ENCODE measurements at places on chromosomes 13 and 19.

DNA sequence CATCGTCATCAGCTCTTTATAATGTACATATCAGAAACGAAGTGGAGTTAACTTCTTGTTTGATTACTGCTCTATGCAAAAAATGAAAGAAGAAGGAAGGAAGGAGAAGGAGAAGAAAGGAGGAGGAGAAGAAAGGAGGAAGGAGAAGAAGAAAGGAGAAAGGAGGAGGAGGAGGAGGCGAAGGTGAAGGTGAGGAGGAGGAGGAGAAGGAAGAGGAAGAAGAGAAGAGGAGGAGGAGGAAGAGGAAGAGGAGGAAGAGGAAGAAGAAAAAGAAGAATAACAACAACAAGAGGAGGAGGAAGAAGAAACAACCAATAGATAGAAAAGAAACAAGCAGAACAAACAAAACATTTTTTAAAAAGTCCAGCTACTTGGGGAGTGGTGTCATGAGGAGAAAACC lies 13.1 kb downstream of the NUFIP1 start:
- no peak overlapping the region for H3K27ac ChIP-seq
- no peaks in the 10 kb centered on the region for H3K36me3 ChIP-seq
- DNase-seq = no peak
- H3K27me3 ChIP-seq = no peaks in the 10 kb centered on the region

DNA sequence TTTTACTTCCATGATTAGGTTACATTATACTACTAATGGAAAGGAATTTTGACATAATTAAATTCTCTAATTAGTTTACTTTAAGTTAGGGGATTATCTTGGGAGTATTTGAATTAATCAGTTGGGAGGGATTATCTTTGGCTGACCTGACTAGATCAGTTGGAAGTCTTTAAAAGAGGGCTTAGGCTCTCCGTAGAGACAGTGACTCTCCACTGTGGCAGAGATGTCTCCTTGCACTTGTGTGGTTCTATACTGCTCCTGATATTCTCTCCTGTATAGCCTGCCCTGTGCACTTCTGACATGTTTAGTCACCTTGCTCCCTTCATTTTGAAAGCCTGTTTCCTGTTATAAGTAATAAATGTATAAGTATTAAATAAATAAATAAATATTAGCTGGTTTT lies 1612.3 kb upstream of the PRR20A start:
- H3K4me1 ChIP-seq = no peaks in the 10 kb centered on the region
- DNase-seq = no peak
- no peaks in the 10 kb centered on the region for H3K27me3 ChIP-seq
- no peaks in the 10 kb centered on the region for H3K36me3 ChIP-seq

DNA sequence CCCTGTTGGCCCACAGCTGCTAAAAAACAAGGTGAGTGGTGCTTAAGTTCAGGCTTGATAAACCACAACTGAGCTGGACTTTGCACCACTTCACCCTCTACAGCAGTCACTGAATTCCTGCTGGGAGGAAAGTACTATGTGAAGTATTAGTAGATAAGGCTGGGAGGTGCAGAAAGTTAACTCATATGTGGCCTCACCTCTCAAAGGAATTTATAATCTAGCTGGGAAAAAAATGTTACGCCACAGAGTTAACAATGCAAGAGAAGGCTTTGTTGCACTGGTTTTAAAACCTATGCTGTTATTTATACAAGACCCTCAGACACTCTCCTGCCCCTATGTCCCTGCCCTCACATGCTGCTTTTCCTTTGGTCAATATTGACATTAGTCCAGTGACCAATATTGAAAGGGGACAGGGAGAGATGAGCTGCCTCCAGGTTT lies 60.9 kb downstream of the LIG4 start:
- peak overlapping the region; percentile 61 for H3K27ac ChIP-seq
- no peaks in the 10 kb centered on the region for H3K4me1 ChIP-seq
- no peaks in the 10 kb centered on the region for H3K27me3 ChIP-seq
- DNase-seq = peak; percentile 69
- H3K36me3 ChIP-seq = no peaks in the 10 kb centered on the region

GRCh38 chr19:31057476-31057875 lies 291.8 kb downstream of the TSHZ3 start:
- no peaks in the 10 kb centered on the region for H3K4me1 ChIP-seq
- DNase-seq = no peak
- no peak overlapping the region for H3K27ac ChIP-seq
- no peaks in the 10 kb centered on the region for H3K36me3 ChIP-seq
- H3K27me3 ChIP-seq = no peaks in the 10 kb centered on the region

DNA sequence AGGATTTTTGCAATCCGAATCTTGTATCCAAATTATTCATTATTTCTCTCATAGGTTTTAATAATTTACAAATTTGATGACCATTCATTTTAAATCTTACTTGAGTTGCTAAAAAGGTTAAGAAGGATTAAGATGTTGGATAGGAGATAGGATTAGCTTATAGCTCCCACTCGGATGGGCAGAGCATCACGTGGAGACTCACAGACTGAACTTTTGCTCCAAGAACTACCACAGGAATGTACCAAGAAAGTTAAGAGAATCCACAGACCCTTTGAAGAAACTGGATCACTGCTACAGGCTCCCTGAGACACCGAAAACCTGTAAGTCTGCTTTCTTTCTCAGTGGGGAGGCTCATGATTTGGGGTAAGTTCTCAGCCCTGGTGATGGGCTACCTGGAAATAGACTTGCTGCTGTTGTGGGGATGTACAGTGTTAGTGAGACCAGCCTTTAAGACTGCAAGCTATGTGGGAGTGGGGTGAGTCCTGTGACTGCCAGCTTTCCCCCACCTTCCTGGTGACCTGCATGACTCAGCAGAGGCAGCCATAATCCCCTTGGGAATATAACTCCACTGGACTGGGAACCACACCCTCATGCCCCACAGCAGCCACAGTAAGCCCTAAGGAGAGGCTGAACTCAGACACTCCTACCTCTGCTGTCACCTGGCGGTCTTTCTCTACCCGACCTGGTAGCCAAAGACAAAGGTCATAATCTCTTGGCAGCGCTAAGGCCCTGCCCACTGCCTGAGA lies 1458.0 kb downstream of the OLFM4 start:
- no peak overlapping the region for H3K4me3 ChIP-seq
- no peaks in the 10 kb centered on the region for H3K4me1 ChIP-seq
- no peaks in the 10 kb centered on the region for H3K36me3 ChIP-seq
- H3K27ac ChIP-seq = no peak overlapping the region
- no peaks in the 10 kb centered on the region for H3K27me3 ChIP-seq

DNA sequence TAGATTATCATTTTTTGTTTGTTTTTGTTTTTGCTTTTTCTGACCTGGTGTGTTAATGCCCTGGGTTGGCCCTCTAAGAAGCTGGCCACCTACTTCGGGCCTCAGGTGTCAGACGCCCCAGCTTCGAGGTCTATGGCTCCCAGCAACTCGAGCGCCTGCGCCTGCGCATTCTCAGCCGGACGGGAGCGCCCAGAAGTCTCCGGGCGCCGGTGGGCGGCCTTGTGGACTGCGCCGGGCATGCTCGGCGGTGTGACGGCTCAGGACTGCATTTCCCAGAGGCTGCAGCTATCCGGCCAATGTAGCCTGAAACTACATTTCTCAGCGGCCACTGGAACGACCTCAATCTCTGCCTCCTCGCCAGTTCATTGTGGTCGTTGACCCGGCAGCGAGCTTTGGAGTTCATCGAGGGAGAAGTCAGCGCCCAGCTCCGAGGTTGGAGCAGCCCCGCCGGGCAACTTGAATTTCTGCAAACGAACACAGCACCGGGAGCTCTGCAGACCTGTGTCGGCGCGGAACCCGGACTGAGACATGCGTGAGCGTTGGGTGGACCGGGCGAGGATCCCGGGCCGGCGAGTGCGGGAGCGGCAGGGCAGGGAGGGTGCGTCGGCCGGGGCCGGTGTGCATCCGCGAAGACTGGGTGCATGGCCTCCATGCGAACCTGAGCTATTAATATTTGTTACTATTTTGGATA lies at the start of gene ZNF30:
ZNF30 (plus strand) TSS at position 219 of the 691 bp plus-strand sequence. CDS start 3,045 bp downstream, outside the sequence.
- peak within 1 kb of the TSS; percentile 66 for H3K27ac ChIP-seq
- H3K27me3 ChIP-seq = no peaks in the 10 kb centered on the region
- H3K4me1 ChIP-seq = no peaks in the 10 kb centered on the region
- no peaks in the 10 kb centered on the region for H3K36me3 ChIP-seq

- DNase-seq = no peak
- H3K4me3 ChIP-seq = no peak overlapping the region
- H3K27me3 ChIP-seq = no peaks in the 10 kb centered on the region
- H3K27ac ChIP-seq = no peak overlapping the region
Observed at GRCh38 chr13:33111414-33112110, 95.3 kb downstream of the KL start.

DNA sequence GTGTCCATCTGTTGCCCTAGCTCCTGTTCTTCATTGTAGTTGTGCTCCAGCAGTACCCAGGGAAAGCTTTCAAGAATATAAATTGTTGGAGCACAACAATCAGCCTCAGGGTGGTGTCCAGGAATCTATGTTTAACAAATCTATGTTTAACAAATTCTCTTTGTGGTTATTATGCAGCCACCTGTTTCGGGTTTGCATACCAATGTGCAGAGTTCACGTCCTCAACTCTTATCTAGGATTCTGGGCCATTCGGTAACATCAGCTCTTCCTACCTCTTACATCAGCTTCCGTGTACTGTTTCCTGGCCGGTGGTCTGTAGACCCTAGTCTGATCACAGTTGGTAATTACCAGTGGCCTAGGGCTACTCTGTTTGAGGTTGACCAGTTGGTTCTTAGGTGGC lies 17.0 kb downstream of the MTUS2 start:
- H3K4me3 ChIP-seq = no peak overlapping the region
- no peaks in the 10 kb centered on the region for H3K27me3 ChIP-seq
- H3K4me1 ChIP-seq = no peaks in the 10 kb centered on the region

- no peak for DNase-seq
- no peaks in the 10 kb centered on the region for H3K36me3 ChIP-seq
- H3K4me3 ChIP-seq = no peak overlapping the region
Observed at GRCh38 chr13:29571876-29572570, 23.5 kb downstream of the SLC7A1 start.

- H3K27ac ChIP-seq = no peak overlapping the region
- H3K27me3 ChIP-seq = no peaks in the 10 kb centered on the region
- no peaks in the 10 kb centered on the region for H3K4me1 ChIP-seq
- no peaks in the 10 kb centered on the region for H3K36me3 ChIP-seq
- no peak overlapping the region for H3K4me3 ChIP-seq
Observed at GRCh38 chr13:114108894-114109293, 23.5 kb downstream of the RASA3 start.

- H3K4me1 ChIP-seq = no peaks in the 10 kb centered on the region
- no peak overlapping the region for H3K4me3 ChIP-seq
- no peaks in the 10 kb centered on the region for H3K36me3 ChIP-seq
- no peaks in the 10 kb centered on the region for H3K27me3 ChIP-seq
- H3K27ac ChIP-seq = no peak overlapping the region
Observed at GRCh38 chr13:26529441-26529840, 28.0 kb upstream of the WASF3 start.

- DNase-seq = no peak
- no peaks in the 10 kb centered on the region for H3K36me3 ChIP-seq
- H3K27me3 ChIP-seq = no peaks in the 10 kb centered on the region
- H3K4me3 ChIP-seq = no peak overlapping the region
- no peak overlapping the region for H3K27ac ChIP-seq
Observed at GRCh38 chr19:18660051-18660910, 23.2 kb upstream of the CRTC1 start.

DNA sequence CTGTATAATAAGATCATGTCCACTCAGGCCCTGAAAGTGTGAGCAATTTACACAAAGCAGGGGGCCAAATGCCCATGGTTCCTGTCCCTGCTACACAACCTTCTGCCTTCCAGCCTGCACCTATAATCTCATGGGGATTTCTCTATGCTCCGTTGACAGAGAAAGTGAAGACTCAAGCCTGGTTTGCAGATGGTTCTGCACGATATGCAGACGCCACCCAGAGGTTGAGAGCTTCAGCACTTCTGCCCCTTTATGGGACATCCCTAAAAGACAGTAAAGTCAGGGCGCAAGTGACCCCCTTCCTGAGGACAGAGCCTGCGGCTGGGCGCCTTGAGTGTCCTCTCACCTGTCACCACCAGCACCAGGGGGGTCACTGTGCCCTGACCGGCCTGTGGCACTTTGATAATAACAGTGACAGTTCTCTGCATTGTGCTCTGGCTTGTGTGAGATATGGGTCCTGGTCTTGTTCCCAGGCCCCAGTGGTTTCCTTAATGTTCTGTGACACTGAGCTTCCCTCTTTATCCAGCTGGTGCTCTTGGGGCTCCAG lies 15.1 kb downstream of the LILRA5 start:
- H3K4me3 ChIP-seq = no peak overlapping the region
- no peak overlapping the region for H3K27ac ChIP-seq
- no peaks in the 10 kb centered on the region for H3K4me1 ChIP-seq
- DNase-seq = no peak

DNA sequence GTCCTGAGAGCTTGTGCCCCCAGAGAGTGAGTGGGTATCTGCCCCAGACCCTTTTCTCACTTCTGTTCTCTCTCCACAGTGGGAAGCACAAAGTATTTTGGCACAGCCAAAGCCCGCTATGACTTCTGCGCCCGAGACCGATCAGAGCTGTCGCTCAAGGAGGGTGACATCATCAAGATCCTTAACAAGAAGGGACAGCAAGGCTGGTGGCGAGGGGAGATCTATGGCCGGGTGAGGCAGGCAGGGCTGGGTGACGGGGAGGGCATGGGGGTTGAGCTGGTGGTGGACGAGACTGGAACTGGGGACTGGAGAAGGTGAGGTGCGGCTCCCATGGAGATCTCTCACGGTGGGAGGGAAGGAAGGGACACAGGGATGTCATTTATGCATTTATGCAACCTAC lies 33.5 kb upstream of the ADGRE1 start:
- no peak overlapping the region for H3K4me3 ChIP-seq
- no peaks in the 10 kb centered on the region for H3K27me3 ChIP-seq
- DNase-seq = no peak
- no peaks in the 10 kb centered on the region for H3K4me1 ChIP-seq

- no peak overlapping the region for H3K4me3 ChIP-seq
- H3K27me3 ChIP-seq = no peaks in the 10 kb centered on the region
- H3K36me3 ChIP-seq = no peaks in the 10 kb centered on the region
- H3K4me1 ChIP-seq = no peaks in the 10 kb centered on the region
- no peak for DNase-seq
- H3K27ac ChIP-seq = no peak overlapping the region
Observed at GRCh38 chr19:41845051-41845590, 279 bp downstream of the DMRTC2 start.

DNA sequence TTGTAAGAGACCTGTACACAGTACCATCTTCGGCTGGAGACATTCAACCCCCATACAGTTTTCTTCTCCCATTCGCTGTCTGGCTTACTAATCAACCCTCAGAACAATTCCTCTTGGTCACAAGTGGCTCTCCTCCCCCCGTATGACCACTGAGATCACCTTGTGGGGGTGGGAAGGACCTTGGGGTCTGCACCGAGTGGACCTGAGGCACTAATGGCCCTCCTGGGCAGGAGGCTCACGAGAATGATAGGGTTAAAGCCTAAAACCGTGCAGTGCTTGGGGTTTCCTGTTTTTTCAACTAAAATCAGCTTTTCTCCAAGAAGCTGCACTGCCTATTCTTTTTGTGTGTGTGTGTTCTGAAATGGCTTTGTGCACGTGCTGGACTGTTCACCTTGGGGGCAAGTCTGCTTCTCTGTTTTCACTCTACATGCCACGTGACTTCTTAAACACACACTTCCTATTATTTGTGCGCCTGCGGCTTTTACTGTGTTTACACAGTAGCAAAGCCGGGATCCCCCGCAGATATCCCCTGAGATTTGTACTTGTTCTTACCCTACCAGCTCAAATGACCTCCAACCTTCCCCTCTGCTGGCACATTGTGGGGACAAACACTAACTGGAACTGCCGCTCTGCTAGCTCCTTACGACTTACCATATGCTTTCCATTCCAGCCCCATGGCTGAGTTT lies 12.3 kb downstream of the RBM26 start:
- H3K36me3 ChIP-seq = no peaks in the 10 kb centered on the region
- DNase-seq = no peak
- no peaks in the 10 kb centered on the region for H3K27me3 ChIP-seq
- peak overlapping the region; percentile 19 for H3K27ac ChIP-seq
- no peak overlapping the region for H3K4me3 ChIP-seq
- H3K4me1 ChIP-seq = no peaks in the 10 kb centered on the region
